ENCODE measurements at places on chromosomes 3 and 15. TPM values are rescaled to one million over a fixed set of nuclear protein-coding genes. Genes with fewer than 3 reads are reported as not detected.

DNA sequence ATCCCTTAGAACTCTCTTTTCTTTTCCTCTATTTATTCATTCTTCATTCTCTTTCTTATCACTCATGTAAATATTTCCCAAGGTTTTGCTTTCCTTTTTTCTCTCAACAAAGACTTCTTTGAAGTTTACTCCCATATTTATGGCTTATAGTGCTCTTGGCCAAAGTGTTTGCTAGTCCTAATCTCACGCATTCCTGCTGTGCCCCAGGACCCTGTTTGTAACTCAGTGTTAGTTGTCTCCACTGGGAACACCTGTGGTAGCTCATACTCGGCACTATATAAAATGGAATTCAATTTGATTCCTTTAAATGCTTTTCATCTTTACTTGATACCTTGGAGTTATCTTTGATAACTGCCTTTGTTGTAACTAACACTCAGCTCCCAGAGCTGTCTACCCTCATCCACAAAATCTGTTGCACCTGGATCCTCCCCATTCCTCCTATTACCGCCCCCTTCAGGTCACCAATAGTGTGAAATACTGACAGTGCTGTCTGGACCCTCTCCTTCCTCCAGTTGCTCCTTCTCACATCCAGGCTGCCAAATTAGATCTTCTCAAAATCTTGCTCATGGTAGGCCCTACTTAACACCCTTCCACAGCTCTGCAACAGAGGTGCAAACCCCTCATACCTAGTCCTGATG, 76.8 kb downstream of the TIGIT start:
- DNase-seq, result no peak

- DNase-seq, result no peak
Observed at GRCh38 chr3:163159306-163159705, 1662.7 kb downstream of the OTOL1 start.

Gene C3orf85
- not detected for total RNA-seq

DNA sequence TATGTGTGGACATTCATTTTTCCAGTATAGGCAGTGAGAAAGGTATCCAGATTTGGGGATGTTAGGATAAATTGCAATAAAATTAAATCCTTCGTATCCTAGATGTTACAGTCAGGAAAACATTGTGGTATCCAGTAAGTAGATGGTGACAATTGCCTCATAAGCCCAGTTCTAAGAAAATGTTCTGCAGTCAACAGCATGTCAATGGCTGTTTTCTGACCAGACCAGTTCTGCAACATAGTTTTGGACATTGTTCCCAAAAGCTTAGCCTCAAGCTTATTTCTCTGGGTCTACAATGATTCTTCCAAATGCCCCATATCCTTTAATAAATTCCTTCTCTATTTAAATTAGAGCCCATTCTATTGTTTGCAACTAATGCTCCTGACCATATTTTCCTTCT, 480.7 kb downstream of the FHIT start:
- no peak for DNase-seq

Gene ACAD11
- 24.8 TPM for total RNA-seq

Gene SPSB4
- 1.1 TPM for total RNA-seq

- no peak for DNase-seq
Observed at GRCh38 chr3:124084022-124084881, 92.3 kb upstream of the ROPN1 start.

DNA sequence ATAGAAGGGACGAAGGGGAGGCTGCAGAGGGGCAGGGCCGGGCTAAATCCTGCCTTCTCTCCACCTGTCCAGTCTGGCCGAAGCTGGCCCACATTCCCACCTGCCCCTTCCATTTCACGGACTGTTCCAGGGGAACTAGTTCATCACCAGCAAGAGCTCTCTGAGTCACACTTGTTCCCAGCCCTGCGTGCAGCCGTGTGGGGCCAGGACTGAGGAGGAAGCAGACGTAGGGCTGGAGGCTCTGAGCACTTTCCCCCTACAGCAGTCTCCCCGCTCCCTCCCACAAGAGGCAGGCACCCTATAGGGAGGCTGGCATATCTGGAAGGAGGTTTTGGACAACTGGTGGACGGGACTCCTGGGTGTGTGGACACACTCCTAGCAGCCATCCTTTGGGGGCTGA, 3.0 kb downstream of the ITIH4 start:
- no peak for DNase-seq

All from mesenteric fat pad (tissue), 1 donor.